GM12891 (cell line): ENCODE measurements at places on chromosomes 1 and 21.
A peak's percentile ranks its signal among the peaks of the same experiment; 100 is the strongest.

- DNase-seq = peak; percentile 88
Observed at GRCh38 chr1:153977250-153978240, at the start of gene JTB. TSS of gene JTB (minus strand) at chr1:153977674. CDS start at chr1:153977252, 422 bp downstream.

DNA sequence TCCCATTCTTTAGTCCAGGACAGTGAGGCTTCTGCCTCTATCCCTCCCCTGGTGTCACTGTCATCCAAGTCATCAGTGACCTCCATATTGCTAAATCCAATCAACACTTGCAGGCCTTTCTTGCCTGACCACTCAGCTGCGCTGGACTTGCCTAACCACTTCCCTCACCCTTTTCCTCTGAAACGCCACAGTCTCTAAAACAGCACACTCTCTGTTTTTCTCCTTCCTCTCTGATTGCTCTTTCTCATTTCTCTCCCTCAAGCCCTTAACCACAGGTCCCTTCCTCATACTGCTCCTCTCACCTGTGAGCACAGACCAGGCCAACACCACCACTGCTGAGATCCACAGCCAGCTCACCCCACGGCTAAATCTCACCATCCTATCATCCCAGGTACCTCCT, 17.5 kb downstream of the TAL1 start:
- no peak for DNase-seq

GRCh38 chr1:27600498-27601175, 3.3 kb downstream of the AHDC1 start:
- no peak for DNase-seq

DNA sequence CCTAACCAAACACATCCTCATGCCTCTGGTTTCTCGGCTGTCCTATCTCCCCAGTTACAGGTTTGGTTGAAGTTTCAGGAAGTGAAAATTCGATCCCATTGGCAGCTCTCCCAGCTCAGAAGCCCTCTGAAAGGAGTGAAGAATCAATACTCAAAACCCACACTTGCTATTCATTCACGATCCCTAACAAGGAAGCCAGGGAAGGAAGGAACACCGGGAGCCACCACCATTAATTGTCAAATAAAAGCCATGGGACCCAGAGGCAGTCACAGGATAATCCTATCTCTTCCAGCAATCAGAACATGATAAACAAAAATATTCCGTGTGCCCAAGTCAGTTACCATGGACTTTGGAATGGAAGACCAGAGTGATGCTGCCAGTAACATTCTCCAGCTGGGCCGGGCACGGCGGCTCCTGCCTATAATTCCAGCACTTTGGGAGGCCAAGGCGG, 7.0 kb downstream of the TMPRSS2 start:
- DNase-seq = no peak

DNA sequence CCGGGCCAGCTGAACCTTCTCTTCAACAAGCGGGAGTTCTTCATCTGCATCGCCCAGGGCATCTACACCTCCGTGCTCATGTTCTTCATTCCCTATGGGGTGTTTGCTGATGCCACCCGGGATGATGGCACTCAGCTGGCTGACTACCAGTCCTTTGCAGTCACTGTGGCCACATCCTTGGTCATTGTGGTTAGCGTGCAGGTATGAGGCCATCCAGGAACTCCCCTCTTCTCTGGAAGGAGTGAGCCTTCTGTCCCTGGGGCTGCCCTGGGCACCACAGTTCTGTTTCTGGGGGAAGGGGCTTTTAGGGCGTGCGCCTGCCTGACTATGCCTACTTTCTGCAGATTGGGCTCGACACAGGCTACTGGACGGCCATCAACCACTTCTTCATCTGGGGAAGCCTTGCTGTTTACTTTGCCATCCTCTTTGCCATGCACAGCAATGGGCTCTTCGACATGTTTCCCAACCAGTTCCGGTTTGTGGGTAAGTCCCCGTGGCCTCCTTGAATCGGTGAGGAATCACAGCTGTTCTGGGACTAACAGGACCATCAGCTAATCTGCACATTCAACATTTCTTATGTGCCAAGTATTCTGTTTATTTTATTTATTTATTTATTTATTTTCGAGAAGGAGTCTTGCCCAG, 21.1 kb downstream of the ATP8B2 start:
- no peak for DNase-seq

DNA sequence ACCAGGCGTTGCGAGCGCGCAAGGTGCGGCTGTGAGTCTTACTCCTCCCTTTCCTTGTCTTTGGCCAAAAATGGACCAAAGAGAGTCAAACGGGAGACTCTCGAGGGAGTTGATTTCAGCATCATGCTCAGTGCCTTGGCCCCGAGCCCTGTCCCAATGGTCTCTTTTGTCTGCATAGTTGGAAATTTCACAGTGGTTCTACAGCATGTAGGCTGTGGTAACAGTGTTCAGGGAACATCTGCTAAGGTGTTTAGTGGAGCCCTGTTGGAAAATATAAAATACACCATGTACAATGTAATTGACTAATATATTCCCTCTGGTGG, 2.7 kb downstream of the CACNA1E start:
- DNase-seq = no peak

GRCh38 chr21:25313829-25314228, 293.5 kb downstream of the MRPL39 start:
- DNase-seq = no peak

GRCh38 chr1:5913078-5913845, 79.0 kb downstream of the NPHP4 start:
- no peak for DNase-seq

- DNase-seq = no peak
Observed at GRCh38 chr1:44777547-44777946, 2.2 kb downstream of the RPS8 start.

DNA sequence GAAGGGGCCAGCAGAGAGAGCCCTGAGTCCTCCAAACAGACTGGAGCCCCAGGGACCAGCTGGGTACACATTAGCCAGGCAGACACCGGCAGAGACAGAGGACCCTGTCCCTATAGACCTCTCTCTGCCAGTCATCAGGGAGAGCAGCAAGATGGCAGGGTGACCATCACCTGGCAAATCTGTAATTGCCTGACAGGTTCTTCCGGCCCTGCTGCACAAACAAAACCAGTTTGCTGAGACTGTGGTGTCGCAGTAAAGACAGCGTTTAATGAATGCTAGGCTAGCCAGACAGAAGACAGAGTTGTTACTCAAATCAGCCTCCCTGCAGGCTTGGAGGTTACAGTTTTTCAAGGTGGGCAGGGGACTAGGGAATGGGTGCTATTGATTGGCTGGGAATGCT, 618.9 kb downstream of the NPHP4 start:
- no peak for DNase-seq

DNA sequence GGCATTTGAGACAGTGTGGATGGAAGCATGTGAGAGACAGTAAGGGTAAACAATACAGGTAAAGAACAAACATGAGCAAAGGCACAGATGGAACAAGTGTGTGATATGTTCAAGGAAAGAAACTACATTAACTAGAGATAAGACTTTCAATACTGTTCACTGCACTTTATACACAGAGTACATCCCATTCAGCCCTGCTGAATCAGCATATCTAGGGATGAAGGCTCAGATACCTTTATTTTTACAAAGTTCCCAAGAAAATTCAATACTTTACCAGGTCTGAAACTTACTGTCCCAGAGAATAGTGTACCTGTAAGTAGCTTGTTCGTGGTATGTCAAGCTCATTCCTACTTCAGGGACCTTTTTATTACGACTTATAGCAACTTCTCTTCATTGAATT, 122.5 kb downstream of the LHX4 start:
- no peak for DNase-seq

DNA sequence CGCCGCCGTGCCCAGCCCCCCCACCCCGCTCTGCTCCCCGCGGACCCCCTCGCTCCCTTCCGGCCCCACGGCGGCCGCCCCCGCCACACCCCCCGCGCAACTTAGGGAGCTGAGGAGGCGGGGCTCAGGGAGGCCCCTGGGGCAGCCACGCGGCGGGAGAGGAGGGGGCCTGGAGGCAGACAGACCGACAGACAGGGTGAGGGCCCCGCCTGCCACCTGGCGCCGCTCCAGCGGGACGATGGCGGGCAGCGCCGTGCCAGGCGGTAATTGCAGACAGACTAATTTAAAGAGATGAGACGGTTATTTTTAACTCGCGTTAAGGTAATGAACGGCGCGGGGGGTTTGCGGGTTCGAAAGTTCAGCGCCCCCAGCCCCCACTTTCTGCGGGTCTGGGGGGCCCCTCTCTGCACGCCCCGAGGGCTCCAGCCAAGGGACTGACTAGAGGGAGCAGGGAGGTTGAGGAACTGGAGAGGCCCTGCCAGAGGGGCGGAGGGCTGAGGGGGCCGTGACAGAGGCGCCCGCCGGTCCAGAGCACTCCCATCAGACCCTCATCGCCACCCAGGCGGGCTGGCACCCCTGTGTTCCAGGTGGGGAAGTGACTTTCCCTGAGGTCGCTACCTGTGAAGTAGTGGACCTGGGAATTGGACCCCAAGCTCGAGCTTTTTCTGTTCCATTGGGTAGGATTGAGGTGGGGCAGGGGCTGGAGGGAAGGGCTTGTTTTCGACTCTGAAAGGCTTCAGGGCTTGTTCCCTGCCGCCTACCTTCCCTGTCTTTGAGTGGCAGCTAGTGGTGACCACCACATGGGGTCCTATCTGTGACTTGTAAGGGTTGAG, 5.4 kb downstream of the FOXO6 start:
- DNase-seq = no peak

DNA sequence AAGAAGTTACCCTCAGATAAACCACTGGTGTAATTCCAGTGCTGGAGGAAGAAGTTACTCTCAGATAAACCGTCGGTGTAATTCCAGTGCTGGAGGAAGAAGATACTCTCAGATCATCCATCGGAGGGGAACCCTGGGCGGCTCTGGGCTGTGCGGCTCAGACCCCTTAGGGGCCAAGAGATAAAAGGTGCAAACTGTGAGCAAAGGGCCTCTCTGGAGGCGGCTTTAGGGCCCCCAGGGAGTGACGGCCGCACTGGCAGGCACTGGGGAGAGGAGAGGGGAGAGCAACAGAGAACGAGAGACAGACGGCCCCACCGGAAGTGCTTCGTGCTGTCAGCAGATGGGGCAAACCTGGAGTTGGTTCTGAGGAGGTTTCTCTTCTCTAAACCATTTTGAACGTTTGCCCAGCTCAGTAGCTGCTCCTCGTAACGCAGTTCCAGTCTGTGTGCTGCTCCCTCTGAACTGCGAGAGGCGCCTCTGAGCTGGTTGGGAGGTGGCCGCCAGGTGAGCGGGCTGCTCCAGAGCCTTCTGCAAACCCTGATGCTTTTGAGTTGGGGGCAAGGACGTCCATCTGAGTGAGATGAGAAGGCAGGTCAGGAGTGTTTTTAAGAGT, 62.6 kb upstream of the COL6A1 start:
- DNase-seq = no peak

DNA sequence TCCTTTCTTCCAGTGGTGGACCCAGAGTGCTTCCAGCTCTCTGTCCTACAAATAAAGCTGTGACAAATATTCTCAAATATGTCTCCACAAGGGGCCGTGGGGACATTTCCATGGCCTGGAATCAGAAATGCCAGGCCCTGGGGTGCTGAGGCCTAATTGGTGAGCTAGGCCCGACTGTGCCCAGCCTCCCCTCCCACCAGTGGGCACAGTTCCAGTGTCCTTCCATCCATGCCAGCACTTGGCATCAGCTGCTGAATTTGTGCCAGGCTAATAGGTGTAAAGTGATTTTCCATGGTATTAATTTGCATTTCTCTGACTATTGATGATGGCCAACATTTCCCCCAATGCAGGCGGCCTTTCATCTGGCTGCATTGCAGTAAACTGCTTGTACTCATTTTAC, 48.5 kb upstream of the B3GALT5 start:
- DNase-seq = no peak

DNA sequence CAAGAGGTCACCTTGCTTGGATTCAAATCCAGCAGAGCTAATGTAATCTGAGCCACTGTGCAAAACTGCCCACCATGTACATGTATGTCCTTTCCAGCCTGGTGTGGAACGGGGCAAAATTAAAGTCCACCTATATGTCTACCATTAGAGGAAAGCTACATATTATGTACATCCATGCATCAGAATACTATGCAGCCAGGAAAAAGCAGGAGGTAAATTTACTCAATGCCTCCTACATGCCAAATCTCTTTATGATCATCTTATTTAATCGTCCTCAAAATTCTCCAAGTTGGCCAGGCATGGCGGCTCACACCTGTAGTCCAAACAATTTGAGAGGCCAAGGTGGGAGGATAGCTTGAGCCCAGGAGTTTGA, 6.3 kb upstream of the ZNF683 start:
- no peak for DNase-seq

- DNase-seq = no peak
Observed at GRCh38 chr1:214621236-214621635, 18.2 kb downstream of the CENPF start.

- no peak for DNase-seq
Observed at GRCh38 chr1:107976431-107976830, 11.5 kb upstream of the VAV3 start.

DNA sequence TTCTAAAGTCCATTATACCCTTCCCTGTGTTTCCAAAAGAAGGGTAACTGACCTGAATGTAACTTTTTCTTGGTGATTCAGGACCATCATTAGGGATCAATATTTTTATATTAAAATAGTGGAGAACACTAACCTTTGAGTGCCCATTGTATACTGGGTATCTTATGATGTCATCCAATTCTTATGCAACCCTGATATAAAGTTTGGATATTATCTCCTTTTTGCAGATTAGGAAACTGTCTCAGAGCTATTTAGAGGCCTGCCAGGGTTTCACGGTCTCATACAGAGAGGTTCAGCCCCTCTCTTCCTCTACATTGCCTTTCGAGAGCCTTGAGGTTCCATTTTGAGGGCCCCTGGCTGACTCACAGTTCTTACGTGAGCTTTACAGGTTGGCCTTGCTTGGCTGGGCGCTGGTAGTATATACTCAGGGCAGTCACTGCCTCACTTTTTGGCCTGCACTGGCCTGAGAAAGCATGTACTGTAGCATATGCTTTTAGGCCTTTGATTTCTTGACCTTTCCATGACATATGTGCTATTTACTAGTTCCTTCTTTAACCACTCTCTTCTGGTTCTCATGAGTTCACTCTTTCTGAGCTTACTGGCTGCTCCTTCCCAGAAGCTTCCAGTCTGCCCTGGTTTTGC, 15.7 kb upstream of the FOXO6 start:
- no peak for DNase-seq

DNA sequence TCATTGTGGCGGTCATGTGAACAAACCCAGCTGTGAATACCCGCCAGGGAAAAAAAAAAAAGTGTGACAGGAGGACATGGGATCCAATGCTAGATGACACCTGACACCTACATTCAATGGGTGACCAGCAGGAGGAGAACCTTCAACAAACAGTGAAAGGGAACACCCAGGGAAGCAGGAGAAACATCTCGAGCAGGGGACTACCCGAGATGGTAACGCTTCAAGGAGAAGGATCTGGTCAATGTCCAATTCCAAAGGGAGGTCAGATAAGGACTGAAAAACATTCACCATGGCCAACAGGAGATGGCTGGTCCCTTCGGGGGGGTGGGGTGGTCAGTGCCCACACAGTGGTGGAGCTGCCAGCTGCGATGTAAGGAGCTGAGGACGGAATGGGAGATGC, 46.3 kb downstream of the PTPN14 start:
- no peak for DNase-seq

GRCh38 chr1:119253366-119253765, 112.9 kb upstream of the WARS2 start:
- no peak for DNase-seq

GRCh38 chr1:93453911-93454310, 6.0 kb downstream of the FNBP1L start:
- no peak for DNase-seq
